ENCODE measurements at places on chromosomes 6 and 20. TPM values are rescaled to one million over a fixed set of nuclear protein-coding genes. Genes with fewer than 3 reads are reported as not detected.
A peak's percentile ranks its signal among the peaks of the same experiment; 100 is the strongest.

DNA sequence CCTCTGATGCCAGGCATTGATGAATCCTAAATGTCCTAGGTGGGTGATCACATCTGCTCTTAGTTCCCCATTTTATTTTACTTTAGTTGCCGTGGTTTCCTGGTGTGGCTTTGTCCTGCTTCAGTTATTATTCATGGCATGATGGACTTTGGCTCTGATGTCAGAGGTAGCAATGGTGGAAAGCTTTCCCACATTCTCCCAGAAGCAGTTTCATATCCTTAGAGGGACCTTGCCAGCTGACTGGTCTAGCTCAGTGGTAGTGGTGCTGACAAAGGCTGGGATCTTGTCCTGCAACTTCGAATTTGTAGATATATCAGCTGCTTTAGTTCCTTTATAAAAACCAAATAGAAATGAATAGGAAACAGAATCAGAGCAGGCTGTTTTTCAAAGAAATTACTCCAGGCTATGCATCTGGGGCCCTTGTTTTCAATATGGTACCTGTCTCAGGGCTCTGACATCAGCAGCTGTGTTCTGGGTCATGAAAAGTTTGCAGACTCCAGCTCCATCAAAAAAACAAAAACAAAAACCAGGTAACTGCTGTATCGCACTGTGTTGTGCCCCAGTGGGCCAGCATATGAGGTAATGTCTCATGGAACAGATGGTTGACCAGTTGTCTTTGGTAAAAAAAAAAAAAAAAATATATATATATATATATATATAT is 133.7 kb downstream of the PLCB4 start:
- no peaks in the 10 kb centered on the region for H3K36me3 ChIP-seq
- H3K27me3 ChIP-seq: no peaks in the 10 kb centered on the region
- DNase-seq: no peak
- no peak overlapping the region for H3K4me3 ChIP-seq
- no peak overlapping the region for H3K27ac ChIP-seq

GRCh38 chr6:53441761-53442160 is 93.0 kb upstream of the ELOVL5 start:
- H3K27ac ChIP-seq: no peak overlapping the region
- H3K4me1 ChIP-seq: peaks cover 6% of the 10 kb centered on the region
- no peaks in the 10 kb centered on the region for H3K27me3 ChIP-seq
- H3K36me3 ChIP-seq: no peaks in the 10 kb centered on the region
- no peak for DNase-seq

The LRFN2 gene
- polyA plus RNA-seq: 0.11 TPM

DNA sequence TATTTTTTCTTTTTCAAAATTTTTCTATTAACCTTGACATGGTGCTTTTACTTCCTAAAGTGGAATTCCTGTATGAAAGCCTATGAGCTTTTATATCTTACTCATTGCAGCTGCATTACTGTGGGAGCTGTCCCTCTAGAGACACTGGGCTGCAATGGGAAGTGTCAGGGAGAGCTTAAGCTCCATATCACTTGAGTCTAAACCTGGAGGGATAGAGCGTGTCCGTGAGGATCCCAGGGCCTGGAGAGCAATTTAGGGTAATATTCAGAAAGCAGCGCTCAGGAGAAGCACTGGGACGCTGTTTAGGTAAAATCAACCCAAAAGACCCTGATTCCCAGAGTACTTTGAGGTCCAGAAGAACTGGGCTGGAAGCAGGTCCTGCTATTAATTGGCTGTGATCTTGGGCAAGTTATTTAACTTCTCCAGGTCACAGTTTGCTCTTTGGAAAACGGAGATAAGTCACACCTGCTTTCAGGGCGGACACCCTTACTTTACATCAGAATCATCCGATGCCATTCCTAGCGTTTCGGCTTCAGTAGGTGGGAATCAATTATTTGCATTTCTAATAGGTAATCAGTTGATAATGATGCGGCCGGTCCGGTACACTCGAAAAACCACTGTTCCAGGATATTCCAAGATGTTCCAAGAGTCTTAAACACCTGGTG is 628 bp upstream of the ERGIC3 start:
- peaks cover 16% of the 10 kb centered on the region for H3K4me1 ChIP-seq
- H3K27me3 ChIP-seq: no peaks in the 10 kb centered on the region
- peak overlapping the region; percentile 89 for H3K4me3 ChIP-seq
- peaks cover 21% of the 10 kb centered on the region for H3K36me3 ChIP-seq

The CNR1 gene
- 2.6 TPM for polyA plus RNA-seq

The CTAGE9 gene
- 0.02 TPM for polyA plus RNA-seq

The ZDHHC14 gene
- 7.5 TPM for polyA plus RNA-seq

DNA sequence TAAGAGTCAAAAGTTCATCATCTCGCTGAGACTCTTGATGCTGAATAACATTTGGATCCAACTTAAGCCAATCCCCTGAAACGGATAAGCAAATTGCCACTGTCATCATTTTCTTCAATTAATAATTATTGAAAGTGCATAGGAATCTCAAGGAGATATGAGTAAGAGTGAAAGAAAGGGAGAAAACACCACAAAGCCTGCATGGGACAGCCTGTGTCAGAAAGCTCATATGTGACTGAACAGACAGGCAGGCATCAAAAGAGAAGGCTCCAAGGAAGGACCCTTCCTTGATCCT is 13.3 kb downstream of the ATXN1 start:
- H3K4me1 ChIP-seq: peaks cover 3% of the 10 kb centered on the region
- no peak overlapping the region for H3K27ac ChIP-seq
- no peak for DNase-seq
- H3K4me3 ChIP-seq: no peak overlapping the region
- no peaks in the 10 kb centered on the region for H3K36me3 ChIP-seq

The MYLK4 gene
- 0.52 TPM for polyA plus RNA-seq

- H3K4me1 ChIP-seq: no peaks in the 10 kb centered on the region
- H3K27ac ChIP-seq: no peak overlapping the region
- no peak for DNase-seq
These were observed 745.4 kb upstream of the ADGRB3 start for GRCh38 chr6:67889682-67889995.

Data from thymus (tissue), 14 donors.